ENCODE measurements at places on chromosomes 7 and 10.

DNA sequence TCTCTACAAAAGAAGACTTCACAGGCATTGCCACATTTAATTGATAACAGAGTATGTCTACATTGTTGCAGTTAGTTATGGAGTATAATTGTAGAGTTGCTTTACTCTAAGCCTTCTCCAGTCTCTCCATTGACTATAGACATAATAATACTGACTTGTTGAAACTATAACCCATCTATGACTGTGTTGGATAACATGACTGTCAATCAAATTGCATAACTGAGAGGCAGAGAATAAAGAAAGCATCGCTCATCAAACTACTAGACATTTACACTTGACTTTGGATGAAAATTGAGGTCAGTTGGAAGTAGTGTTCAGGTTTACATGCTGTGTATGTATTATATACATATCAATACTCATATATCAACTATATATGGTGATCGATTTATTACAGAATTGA is 3.4 kb upstream of the ATXN7L1 start:
- no peak for DNase-seq

DNA sequence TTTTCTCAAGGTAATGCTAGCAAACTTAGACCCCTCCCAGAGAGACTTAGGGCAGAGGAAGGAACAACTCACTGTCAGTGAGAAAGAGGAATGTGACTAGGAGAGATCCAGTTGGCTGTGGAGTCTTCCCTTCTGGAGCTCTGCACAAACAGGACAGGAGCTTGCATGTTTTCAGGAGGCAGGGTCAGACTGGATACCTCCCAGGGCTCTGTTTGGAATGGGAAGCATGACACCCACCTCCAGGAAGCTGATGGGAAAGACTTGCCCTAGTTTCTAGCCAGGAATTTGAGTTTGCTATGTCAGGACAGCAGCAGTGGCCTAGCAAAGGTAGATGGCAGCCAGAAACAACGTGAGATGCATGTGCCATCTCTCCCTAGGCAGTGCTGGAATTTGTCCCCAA is 40.6 kb downstream of the GHRHR start:
- DNase-seq, result no peak

GRCh38 chr7:159097661-159098423 is 46.8 kb downstream of the VIPR2 start:
- no peak for DNase-seq

DNA sequence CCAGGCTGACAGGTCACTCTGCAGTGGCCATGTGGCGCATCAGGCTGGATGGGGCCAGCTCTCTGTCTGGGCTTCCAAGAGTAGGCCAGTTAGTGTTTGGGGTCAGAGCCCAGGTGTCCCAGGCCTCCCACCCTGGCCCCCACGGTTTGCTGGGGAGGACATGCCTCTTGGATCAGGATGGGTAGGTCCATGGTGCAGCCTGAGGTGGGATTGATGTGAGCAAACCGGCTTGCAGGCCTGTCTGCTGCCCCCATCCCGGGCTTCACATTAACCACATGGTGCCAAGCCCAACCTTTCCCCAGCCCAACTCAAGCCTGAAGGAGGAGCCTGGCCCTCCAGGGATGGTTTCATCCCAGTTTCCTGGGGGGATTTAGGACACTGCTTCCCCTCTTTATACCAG is 39.2 kb downstream of the LDB3 start:
- DNase-seq, result no peak

DNA sequence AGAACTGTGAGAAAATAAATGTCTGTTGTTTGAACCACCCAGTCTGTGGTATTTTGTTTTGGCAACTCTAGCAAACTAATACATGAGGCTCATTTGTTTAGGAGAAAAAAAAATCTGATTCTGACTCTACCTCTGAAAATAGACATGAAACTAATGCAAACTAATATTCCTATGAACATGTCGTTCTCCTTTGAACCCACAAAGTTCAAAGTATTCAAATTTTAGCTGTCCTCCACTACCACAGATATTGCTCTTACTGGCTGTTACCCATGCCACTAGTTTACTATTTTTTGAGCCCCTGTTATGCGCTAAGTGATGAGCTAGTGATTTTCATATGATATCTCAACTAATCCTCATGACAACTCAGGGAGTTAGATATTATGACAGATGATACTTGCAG is 58.8 kb upstream of the ZNF804B start:
- DNase-seq, result no peak

DNA sequence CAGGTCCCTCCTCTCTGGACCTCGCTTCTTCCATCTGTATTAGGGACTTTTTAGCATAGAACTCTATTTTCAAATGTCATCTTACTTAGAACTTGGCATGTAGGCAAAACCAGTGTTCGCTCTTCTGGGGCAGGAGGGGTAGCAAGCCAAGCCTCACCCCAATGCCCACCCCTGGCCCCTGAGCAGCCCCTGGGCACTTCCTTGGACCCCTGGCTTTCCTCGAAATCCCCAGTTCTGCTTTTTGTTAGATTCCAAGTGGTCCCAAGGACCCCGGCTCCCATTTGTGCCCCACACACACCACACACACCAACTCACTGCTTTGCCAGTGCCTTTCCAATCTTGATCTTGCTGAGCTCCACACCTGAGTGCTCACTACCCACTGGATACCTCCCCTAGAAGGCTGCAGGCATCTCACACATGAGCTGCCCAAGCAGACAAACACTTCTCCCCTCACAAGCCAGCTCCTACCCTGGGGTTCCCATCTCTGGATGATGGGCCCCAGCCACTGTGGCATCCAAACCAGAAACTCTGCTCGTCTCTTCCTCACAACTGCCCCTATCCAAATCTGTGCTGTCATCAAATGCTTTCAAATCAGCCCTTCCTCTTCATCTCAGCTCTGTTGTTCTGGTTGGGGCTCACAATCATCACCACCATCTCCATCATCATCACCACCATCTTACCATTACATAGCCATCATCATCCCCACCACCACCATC is 167.9 kb upstream of the ZMIZ1 start:
- DNase-seq, result no peak

DNA sequence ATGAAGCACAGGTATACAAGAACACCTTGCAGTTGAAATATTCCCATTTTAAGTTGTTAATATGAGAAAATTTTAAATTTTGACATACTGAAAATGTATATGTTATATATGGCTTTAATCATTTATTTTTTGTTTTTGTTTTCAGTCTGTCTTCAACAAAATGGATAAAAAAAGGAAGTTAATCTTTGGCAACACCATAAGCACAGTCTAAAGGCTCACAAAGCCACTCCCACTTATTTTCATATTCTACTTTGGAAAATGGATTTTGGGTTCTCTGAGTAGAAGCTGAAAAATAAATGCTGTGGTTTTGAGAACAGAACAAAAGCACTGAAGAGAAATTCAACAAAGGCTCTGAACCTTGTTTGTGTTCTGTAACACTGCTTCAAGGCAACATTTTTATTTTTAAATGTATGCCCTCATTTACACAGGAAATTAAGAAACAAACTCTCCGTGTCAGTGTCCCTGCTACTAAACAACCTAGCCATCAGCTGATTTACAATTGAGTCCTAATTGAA is 81.3 kb upstream of the LRRN3 start:
- DNase-seq, result no peak

GRCh38 chr7:82750007-82750406 is 306.4 kb upstream of the CACNA2D1 start:
- no peak for DNase-seq

- no peak for DNase-seq
Observed at GRCh38 chr7:142811154-142811737, 40.5 kb downstream of the PRSS2 start.

DNA sequence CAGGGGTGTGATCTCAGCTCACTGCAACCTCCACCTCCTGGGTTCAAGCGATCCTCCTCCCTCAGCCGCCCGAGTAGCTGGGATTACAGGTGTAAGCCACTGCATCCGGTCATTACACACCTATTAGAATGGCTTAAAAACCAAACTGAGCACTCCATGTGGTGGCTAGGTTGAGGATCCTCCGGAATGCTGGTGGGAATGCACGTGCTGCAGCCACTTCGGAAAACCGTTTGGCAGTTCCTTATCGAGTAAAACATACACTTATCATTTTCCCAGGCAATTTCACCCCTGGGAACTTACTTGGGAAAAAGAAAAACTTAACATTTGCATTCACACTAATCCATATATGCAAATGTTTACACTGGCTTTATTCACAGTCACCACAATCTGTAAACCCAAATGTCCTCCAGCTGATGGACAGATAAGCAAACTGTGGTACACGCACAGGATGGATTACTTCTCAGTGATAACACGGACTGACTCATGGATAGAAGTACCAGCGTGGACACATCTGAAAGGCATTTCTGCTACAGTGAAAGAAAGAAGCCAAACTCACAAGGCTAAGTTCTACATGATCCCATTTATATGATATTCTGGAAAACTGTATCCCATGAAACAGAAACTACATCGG is 20.4 kb downstream of the RFC2 start:
- no peak for DNase-seq

DNA sequence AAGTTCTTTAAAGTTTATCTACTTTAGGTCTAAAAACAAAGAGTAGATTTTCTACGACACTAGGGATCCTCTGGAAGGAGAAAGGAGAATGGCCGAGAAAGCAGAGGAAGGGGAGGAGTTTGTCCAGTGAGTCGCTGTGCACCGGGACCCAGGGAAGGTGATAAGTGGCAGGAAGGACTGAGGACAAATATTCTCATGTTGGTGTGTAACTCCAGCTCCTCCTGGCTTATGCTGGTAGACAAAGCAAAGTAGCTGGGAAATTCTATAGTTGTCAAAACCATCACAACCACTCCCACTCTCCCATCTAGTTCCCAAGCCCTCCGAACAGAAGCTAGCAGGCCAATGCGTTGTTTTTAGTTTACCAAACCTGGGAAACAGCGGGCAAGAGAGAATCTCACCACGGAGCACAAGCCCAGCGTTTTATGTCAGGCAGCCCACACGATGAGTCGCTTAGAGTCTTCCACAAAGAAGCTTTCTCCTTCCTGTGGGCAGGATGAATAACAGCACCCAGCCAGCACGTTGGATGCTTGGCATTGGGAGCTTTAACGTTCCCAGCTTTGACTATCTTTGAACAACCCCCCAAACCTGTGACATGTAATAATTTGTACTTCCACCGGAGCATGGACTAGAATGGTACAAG is 32.9 kb upstream of the JCAD start:
- DNase-seq, result no peak

DNA sequence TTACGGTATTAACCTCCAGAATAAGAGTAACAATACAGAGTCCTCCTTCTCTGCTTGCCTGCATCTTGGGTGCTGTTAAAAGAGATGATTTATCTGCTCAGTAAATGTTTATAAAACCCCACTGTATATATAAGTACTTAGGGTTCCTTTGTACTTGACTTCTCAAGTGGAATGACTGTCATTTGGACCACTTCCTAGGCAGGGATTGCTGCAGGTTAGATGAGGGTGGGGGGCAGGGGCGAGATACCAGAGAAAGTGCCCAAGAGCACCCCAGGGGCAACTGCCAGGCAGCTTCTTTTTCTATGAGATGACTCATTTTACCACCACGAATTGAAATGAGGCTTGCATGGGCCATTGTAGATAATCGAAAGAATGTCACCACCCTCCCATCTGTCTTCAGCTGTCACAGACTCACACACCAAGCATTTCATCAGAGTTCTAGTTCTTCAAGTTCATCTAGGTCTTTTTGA is 421.9 kb upstream of the GALNT17 start:
- DNase-seq, result no peak

- DNase-seq, result no peak
Observed at GRCh38 chr10:43794181-43794815, 145.6 kb upstream of the ZNF32 start.

DNA sequence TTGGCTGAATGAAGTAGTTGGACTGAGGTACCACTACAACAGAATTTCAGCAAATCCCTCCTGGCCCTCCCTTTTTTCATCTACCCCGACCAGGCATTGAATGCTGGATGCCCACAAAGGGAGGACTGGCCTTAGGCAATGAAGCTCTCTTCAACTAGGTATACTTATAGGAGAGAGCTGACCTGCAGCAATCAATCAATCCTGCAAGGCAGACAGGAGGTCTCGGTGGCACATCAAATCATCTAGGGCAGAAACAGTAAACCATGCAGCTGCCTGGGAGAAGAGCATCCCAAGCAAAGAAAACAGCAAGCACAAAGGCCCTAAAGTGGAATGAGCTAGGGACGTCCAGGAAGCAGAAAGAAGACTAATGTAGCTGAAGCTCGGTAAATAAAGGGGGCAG is 2.4 kb upstream of the ABRAXAS2 start:
- no peak for DNase-seq

DNA sequence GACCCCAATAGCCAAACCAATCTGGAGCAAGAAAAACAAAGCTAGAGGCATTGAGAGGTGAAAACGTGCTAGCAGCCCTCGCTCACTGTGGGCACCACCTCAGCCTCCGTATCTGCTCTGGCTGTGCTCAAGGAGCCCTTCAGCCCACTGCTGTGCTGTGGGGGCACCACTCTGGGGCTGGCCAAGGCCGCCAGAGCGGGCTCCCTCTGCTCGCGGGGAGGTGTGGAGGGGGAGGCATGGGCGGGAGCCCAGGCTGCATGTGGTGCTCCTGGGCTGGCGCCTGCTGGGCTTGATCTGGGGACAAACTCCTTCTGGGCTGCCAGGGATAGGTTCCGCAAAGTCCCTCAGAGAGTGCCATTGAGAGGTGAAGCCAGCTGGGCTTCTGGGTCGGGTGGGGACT is 1002.0 kb downstream of the GATA3 start:
- no peak for DNase-seq

- DNase-seq, result no peak
Observed at GRCh38 chr10:71048971-71049615, 160.7 kb upstream of the PCBD1 start.

All from activated T-helper 1 cell treated with anti-CD3 and anti-CD28 coated beads, Interleukin-2, amount 50 U/mL, for 16 hours (primary cell).